ENCODE measurements at places on chromosomes 13 and 19.

GRCh38 chr19:11797491-11797890, 832 bp upstream of the ZNF491 start:
- DNase-seq = peak; percentile 75

DNA sequence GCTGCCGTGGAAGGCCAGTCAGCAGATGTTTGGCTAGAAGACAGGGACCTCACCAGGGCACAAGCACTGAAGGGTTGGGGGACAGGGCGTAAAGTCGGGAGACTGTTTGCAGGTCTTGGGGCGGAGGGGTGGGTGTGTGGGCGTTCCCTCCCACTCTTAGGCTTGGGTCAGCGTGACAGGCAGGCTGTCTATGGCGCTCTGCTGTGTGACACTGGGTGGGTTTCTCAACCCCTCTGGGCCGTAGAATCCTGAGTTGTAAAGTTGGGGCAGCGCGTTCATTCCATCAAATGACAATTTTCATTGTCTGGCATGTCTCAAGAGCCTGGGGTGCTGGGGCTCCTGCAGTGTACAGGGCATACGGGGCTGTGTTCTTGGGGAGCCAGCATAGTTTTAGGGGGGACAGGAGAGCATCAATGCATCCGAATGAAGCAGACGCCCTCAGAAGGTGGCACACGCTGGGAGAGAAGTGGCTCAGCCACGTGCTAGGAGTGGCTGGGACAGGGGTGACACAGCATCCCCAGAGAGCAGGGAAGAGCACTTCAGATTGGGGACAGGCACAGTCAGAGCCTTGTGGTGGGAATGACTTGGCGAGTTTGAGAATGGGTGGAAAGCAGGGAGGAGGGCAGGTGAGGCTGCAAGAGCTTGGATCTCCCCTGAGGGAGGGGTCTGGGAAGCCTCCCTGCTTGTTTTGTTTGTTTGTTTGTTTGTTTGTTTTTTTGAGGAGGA, 4.4 kb downstream of the CRTC1 start:
- DNase-seq = no peak

DNA sequence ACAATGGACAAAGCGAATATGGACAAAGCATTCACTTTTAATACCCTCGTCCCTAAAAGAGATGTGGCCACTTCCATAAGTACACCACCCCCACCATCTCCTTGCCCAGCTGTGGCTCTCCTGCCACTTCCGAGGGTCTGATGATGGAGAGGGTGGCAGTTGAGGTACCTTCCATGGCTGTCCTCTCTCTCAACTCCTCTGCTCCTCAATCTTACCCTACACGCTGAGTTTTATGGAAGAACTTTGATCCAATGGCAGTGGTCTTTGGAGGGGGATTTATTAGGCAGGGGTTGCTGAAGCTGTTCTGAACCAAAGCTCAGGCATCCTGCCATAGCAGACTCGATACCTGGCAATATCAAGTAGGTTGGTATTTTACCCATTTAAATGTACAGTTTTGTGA, 413.0 kb downstream of the TSHZ3 start:
- no peak for DNase-seq

DNA sequence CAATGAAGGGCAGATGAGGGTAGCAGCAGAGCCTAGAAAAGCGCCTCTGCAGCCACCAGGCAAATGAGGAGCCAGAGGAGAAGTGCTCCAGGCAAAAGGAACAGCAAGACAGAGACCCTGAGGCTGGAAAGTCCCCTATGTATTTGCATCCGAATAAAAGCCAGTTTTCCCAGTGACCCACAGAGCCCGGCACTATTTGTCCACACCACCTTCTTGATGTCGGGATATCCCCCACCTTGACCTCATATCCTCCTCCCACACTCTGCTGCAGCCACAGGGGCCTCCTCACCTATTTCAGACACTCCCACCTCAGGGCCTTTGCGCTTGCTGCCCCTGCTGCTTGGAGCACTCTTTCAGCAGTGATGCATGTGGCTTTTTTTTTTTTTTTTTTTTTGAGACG, 6.6 kb downstream of the ATG4D start:
- DNase-seq = no peak

DNA sequence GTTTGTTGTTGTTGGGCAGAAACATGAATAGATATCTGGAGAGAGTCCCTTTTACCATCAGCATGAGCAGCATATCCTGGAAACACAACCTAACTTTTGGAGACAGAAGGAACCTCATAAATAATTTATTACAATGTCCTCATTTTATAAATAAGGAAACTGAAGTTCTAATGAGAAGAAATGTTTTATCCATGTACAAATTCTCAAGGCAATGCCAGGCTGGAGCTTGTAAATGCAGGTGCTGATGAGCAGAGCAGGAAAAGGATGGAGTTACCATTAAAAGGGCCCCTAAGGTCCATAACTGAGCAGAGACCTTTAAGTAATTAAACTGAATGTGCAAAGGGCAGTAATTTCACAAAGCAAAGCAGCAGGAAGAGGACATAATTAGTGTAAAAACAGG, 17.3 kb downstream of the LCP1 start:
- DNase-seq = no peak

GRCh38 chr19:3760871-3761361, 576 bp downstream of the APBA3 start:
- no peak for DNase-seq

GRCh38 chr19:48108997-48109782, 1.4 kb downstream of the PLA2G4C start:
- DNase-seq = no peak
